Mesenteric fat pad (tissue), 1 donor: ENCODE measurements at places on chromosomes 11 and 22. TPM values are rescaled to one million over a fixed set of nuclear protein-coding genes. Genes with fewer than 3 reads are reported as not detected.
A peak's percentile ranks its signal among the peaks of the same experiment; 100 is the strongest.

Gene DEUP1
- not detected for total RNA-seq

Gene OR51B4
- not detected for total RNA-seq

Gene AQP11
- total RNA-seq: 0.84 TPM

Gene KRTAP5-10
- total RNA-seq: not detected

Gene SLC15A3
- 47.4 TPM for total RNA-seq

Gene CD3G
- 1.1 TPM for total RNA-seq

Gene TIMM10
- total RNA-seq: 48.0 TPM

Gene AP2A2
- 120 TPM for total RNA-seq

- no peak for DNase-seq
These were observed 83.7 kb downstream of the BLID start for GRCh38 chr11:122032317-122032716.

DNA sequence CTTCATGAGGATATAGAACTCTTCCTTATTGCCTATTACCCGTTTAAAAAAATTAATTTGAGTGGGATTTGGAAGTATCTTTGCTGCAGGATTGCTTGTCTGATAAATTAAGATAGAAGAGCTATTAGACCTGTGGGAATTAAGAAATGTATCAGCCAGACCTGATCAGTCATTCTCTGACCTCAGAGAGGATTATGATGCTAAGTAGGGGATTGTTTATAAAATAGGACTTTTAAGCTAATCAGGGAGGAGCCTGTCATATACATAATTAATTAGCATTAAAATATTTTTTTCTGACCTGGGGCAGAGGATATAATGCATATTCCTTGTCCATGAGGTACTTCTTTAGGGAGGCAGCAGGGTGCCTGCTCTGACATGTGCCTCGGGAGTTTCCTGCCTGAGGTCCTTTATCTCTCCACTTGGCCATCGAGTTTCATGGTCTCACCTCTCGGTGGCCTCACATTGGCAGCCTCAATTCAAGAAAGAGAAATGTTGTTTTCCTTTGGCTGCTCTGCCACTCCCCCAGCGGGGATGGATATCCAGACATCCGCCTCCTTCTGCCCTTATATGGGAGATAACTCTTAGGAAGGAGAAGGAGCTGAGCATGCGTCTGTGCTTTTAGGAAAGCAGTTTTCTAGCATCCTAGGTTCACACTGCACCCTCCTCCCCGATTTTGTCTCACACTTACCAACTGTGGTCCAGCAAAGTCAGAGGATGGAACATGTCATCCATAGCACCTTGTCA is 41.1 kb downstream of the DIXDC1 start:
- no peak for DNase-seq

GRCh38 chr11:66032957-66033735 is 6.9 kb upstream of the CATSPER1 start:
- no peak for DNase-seq

- DNase-seq: no peak
These were observed 68.6 kb upstream of the PAX6 start for GRCh38 chr11:31879681-31880080.

GRCh38 chr11:96287822-96288439 is 55.1 kb downstream of the MAML2 start:
- no peak for DNase-seq

DNA sequence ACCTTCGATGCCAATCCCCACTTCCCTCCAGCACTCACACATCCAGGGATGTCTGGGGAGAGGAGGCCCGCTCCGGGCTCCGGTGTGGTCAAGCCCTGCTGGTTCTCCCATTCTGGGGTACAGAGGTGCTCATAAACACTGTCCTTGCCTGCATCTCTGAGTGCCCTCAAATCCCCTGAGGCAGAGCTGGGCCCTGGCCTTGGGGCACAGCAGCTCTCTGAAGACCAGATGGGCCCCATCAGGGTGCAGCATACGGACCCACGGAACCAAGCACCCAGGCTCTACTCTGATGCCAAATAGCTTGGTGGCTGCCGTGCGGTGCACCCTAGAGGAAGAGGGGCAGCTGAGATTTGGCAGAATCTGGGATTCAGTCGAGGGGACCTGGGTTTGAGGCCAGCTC is 35.7 kb upstream of the NNMT start:
- DNase-seq: no peak

DNA sequence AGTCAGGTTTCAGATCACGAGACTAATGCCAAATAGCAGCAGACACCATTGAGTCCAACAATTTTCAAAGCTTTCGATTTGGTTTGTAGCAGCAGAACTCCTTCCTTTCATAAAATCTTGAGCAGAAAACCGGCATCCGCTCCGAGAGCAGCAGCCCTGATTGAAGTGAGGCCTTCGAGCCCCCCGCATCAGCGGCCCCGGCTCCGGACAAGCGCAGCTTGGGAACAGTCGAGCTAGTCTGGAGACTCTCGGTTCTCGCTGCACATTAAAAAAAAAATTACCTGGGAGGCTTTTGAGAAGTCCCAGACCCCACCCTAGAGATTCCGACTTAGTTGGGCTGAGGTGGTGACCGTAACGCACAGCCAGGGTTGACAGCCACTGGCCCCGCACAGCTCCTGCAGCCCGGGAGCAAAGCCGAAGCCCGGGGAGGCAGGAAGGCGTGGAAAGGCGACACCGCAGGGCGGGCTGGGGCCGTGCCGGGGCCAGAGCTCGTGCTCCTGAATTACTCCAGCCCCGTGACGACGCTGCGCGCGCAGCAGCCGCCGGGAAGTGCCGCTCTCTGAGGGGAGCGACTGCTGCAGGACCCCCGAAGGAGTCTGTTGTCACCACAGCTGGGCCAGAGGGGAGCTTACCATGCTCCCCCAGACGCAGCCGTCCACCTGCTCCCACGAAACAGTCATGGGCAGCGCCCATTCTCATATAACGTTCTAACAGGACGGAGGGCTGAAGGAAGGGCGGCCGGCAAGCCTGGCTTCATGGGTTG is 57.8 kb downstream of the SPATA19 start:
- DNase-seq: no peak

DNA sequence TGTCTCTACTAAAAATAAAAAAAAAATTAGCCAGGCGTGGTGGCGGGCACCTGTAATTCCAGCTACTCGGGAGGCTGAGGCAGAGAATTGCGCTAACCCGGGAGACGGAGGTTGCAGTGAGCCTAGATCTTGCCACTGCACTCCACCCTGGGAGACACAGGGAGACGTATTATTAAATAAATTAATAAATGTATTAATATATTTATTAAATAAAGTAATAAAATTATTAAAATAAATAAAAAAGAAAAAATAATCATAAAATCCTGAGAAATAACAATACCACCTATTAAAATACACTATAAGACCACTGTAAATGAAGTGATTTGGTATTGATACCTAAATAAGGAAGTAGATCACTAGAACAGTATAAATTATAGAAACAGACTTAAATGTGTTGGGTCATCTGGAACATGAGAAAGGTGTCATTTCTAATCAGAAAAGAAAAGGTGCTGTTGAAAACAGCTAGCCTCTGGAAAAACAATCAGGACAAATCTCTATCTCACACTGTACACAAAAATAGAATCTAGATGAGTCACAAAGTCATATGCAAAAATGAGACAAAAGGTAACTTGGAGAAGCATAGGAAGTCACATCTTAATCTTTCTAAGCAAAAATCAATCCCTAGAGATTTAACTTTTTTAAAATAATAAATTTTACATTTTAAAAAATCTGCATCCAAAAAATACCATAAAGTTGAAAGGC is 43.2 kb upstream of the UBASH3B start:
- no peak for DNase-seq

DNA sequence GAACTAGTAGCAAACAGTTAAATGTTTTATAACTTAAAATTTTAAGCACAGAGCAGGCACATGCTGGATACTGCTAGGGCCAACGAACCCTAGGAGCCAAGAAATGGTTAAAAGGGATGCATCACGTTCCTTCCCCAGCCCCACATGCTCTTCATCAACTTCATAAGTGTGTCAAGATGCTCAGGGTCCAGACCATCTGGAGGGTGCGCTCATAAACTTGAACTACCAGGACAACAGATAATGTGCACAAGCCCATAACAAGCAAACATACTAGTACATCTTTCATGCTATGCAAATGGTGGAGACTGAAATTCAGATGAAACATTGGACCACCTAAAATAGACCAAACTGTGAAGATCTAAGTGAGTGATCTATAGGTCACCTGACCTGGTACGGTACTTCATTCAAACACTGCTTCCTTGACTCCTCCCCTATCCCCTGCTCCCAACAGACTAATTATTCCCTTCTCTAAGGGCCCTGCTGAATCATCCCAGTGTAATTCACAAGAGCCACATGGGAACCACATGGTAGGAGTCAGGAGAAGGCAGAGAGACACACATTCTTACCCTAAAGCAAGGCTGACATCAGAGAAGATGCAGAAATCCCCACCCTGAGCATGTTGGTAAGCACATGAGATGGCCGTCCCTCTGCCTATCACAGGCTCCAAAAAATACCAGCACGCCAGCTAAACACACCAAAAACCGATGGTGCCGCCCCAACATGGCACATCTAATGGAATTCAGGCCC is 83.9 kb downstream of the ETS1 start:
- no peak for DNase-seq

GRCh38 chr11:119432484-119433357 is 9.7 kb upstream of the THY1 start:
- peak; percentile 84 for DNase-seq

DNA sequence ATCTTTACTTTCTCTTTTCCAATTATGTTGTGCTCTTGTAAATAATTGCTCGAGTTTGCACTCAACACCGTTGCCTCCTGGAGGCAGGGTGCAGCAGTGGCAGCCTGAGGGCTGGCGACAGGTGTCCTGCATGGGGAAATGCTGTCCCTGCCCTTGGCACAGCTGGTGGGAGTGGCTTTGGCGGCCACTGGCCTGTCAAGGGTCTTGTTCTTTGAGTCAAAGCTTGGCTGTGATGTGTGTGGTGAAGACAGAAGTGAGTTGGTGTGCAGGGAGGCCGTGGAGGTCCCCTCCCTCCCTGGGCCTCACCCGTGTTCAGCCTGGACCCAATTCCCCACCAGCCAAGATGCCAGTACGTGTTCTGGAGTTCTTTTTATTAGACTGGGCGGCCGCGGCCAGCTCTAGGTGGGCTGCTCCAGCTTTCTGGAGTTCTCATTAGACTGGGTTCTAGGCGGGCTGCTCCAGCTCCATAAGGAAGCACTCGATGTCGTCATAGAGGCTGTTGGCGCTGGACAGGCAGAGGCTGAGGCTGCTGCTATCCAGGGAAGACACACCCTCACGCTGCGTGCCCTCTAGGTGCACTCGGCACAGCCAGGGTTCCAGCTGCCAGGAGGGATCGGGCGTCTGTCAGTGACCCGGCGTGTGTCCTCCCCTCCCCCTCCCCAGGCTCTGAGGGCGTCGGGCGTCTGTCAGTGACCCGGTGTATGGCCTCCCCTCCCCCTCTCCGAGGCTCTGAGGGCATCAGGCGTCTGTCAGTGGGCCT is 3.4 kb downstream of the IRF7 start:
- no peak for DNase-seq

- DNase-seq: no peak
These were observed 21.8 kb downstream of the MYO7A start for GRCh38 chr11:77149716-77150392.

DNA sequence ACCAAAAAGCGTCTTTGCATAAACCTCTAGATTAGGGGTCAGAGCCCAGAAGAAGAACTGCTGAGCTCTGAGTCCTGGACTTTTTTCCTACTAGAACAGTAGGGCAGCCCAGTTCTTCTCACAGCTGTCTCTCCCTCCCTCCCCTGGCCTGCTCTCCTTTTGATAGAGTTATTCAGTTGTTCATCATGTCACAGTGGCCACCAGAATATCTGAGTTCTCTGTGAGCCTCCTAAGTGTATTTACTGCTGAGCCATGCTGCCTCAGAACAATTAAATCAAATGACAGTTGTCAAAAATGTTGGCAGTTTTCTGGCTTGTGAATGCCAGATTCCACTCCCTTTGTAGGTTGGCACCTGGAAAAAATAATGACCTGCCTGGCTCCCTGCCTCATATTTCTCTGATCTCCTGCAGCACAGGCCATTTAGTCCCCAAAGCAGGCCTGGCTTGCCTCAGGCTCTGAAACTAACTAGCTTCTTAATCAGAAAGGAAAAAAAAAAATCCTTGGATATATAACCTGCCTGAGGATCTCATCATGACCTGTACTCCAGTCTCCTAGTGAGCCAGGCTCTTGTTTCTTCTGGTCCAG is 377.4 kb upstream of the LARGE1 start:
- DNase-seq: no peak

- peak; percentile 87 for DNase-seq
These were observed 10.0 kb downstream of the PRR33 start for GRCh38 chr11:1881442-1882264.
